ENCODE measurements at places on chromosomes 5 and 9.
A peak's percentile ranks its signal among the peaks of the same experiment; 100 is the strongest.

- DNase-seq: no peak
Observed at GRCh38 chr5:53820119-53820801, 259.8 kb downstream of the NDUFS4 start.

DNA sequence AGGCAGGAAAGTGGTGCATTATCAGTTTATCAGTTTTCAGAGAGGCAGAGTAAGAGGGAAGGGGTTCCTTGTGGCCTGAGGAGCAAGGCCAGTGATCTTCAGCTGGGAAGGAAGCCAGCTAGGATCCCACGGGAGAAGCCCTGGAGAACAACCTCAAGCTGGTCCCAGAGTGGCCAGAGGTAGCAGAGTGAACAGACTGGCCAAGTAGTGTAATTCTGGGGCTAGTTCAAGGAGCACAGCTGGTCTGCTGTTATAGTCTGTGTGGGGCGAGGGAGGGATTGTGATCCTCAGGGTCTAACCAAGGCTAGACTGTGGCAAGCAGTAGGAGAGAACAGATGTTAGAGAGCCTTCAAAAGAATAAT, 164.6 kb downstream of the CARTPT start:
- no peak for DNase-seq

GRCh38 chr5:65101632-65102100, 332.9 kb downstream of the CWC27 start:
- no peak for DNase-seq

- DNase-seq: no peak
Observed at GRCh38 chr9:122883125-122883524, 22.0 kb downstream of the RC3H2 start.

- DNase-seq: no peak
Observed at GRCh38 chr5:148788636-148789035, 37.8 kb upstream of the ADRB2 start.

- no peak for DNase-seq
Observed at GRCh38 chr5:133062276-133062675, 10.5 kb downstream of the HSPA4 start.

- DNase-seq: no peak
Observed at GRCh38 chr9:33130961-33131789, 36.0 kb downstream of the B4GALT1 start.

- DNase-seq: peak; percentile 62
Observed at GRCh38 chr9:126612813-126613641, 701 bp upstream of the LMX1B start.

GRCh38 chr5:33308586-33308985, 132.2 kb upstream of the TARS1 start:
- DNase-seq: no peak

DNA sequence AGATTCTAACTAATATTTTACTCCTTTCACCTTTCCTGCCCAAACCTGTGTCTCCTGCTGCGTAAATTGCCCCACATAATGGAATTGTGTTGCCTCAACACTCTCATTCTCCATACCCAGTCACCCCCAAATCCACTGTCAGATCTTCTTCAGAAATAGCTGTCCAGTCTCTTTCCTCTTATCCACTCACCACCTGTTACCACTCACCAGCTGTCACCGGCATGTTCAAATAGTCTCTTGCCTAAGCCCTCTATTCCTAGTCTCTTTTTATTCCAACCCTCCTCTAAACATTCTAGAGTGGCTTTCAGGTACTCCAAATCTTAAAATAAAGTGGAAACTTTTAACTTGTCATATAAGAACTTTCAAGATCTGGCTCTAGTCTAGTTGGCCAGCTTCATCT, 262.0 kb upstream of the FBXL7 start:
- no peak for DNase-seq

- DNase-seq: no peak
Observed at GRCh38 chr9:35510754-35511428, 21.0 kb downstream of the RUSC2 start.

DNA sequence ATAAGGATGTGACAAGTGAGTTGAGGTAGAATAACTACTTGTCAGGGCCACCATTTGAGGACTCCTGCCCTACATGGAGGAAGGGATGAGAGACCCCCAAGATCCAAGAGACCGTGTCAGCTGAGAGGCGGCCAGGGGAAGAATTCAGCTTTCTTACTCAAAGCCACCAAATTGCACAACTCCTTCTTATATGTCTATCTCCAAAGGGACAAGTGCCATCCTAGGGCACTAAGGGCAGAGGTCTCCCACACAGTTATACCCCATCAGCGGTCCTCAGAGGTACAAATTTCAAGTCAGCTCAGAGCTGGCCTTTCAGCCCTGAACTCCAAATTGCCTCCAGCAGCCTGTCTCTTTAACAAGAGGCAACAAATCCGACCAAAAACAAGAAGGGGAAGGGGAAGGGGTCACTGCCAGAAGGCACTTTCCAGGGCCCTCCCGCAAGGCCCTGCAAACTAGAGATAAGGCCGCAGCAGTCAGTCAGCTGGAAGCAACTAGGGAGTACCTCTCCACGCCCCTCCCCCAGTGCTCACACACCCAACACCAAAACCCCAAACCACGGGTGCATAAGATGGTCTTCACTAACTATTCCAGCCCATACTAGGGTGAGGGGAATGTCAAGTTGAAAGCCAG, 6.1 kb upstream of the STOML2 start:
- DNase-seq: no peak

GRCh38 chr5:109406719-109407118, 3.1 kb downstream of the PJA2 start:
- DNase-seq: no peak

GRCh38 chr9:18890372-18890771, 142.6 kb downstream of the SAXO1 start:
- no peak for DNase-seq

DNA sequence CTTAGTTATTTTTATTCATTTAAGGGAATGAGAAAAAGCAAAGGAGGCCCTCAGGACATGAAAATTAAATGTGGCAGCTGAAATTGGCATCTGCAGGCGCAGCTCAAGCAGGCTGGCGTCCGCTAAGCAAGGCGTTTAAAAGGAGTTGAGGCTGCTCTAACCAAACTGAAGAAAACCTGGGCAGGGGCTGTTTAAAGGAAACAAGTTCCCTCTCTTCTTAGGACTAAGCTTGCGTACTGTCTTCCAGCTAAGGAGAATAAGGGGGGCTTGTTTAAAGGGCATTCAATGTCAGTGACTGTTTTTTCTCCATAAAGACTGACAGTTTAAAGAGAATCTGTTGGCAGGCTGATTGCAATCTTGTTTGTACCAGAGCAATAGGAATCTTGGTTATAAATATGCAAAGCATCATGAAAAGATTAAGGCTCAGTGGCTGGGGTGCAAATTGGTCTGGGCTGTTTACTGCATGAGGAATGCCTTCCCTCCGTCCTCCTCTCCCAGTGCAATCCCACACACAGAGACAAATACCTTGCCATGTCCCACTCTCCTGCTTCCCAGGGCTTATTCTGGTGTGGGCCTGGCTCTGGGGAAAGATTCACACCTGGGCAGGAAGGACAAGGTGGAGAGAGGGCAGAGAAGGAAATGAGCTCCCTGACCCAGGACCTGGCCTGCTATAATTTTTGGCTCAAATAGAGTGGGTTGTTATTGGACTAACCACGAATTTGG, 85.9 kb upstream of the LIFR start:
- no peak for DNase-seq

- peak; percentile 78 for DNase-seq
Observed at GRCh38 chr5:128965011-128965637, at the start of gene SLC27A6. Gene SLC27A6, plus strand, starts transcription at chr5:128965488. Its CDS starts 650 bp downstream, at chr5:128966138.

DNA sequence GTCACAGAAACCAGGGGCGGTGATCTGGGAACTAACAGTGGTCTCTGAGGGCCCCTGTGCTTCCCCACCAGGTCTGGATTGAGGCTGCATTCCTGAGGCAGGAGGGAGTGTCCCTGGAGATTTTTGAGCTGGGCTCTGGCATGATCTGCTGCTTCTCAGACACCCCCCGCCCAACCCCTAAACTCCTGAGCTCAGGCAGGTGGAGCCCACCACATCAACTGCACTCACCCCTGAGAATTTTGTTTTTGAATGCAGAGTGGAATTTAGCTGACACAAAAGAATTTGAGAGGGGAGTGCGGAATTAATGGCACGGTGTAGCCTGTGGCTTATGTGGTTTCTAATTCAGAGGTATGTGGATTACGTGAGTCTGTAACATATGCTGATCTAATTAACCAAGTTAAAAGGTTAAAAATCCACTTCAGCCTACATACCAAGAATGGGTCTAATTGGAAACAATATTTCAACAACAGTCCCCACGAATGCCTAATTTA, 23.9 kb upstream of the CTSL start:
- DNase-seq: peak; percentile 57

DNA sequence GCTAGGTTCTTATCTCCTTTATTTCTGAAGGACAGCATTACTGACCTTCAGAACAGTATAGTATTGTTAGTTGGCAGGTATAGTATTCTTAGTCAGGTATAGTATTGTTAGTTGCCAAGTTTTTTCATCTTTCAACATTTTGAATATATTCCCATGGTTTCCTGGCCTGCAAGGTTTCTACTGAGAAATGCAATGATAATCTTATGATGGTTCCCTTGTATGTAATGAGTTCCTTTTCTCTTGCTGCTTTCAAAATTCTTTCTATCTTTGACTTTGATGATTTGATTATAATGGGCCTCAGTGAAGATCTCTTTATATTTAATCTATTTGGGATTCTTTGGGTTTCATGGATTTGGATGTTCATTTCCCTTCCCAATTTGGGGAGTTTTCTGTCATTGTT, 12.4 kb upstream of the HSDL2 start:
- no peak for DNase-seq

DNA sequence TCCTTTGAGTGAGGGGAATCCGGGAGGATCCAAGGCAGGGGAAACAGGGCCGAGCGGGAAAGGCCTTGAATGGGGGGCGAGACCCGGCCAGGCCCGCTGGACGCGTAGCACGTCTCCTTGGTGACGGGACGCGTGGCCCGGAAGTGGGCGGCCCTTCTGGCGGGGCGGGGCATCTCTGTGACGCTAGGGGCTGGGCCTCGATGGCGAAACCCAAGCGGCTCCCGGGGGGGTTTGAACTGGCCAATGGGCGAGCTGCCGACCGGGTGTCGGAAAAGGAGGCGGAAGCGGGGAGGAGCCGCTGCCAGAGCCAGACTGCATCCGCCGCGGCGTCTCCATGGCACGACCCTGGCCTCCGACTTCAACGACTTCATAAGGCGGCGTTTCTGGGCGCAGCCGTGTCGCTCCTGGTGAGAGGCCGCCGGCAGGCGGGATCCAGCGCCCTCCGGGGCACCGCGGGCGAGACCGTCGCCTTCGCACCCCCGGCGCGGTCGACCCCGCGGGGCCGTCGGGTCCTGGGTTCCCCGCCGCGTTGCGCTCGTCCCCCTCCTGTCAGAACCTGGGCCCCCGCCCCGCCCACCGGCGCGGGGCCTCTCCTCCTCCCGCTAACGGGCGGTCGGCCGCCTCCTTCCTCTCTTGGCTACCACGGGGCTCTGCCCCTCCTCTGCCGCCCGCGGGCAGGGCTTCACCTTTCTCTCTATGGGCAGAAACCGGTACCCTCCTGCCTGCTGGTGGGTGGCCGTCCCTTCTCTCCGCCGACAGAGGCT, at the start of gene ODF2:
TSS of gene ODF2 (plus strand) at position 158 of the 764 bp plus-strand sequence. CDS start at position 244, 86 bp downstream.
- DNase-seq: peak; percentile 99

- DNase-seq: no peak
Observed at GRCh38 chr9:33942471-33943083, 106.1 kb downstream of the UBAP2 start.

DNA sequence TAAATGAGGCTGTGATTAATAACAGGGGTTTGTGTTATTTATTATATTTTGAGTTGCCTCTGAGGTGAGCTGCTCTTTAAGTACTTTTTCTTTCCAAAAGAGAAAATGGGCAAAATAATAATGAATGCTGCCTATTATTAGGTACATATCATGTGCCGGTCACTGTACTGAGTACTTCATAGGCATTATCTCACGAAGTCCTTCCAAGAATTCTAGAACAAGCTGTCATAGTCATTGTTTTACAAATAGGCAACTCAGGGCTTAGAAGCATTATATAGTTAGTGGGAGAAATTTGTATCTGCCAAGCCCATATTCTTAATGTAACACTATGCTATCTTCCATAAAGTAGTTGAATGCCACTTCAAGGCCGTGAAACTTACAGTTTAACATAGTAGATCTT, 628.7 kb downstream of the CCDC171 start:
- DNase-seq: no peak

GRCh38 chr9:81113453-81114124, 575.8 kb downstream of the TLE1 start:
- peak; percentile 5 for DNase-seq

DNA sequence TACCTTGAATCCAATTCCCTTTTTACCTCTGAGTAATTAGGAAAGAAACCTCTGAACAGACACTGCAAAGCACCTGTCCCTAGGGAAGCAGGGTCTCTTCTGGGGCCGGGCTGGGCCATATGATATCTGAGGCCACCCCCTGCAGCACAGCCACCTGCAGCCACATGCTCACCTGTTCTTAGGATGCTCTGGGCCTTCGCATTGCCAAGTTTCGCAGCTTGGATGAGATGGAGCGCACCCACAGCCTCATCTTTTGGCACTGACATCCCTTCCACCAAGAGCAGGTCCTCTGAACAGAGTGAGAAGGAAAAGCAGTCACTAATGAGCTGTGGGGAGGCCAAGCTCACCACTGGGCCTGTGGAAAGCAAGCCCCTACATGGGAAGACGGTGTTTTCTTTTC, 27.3 kb downstream of the CLTA start:
- DNase-seq: no peak

DNA sequence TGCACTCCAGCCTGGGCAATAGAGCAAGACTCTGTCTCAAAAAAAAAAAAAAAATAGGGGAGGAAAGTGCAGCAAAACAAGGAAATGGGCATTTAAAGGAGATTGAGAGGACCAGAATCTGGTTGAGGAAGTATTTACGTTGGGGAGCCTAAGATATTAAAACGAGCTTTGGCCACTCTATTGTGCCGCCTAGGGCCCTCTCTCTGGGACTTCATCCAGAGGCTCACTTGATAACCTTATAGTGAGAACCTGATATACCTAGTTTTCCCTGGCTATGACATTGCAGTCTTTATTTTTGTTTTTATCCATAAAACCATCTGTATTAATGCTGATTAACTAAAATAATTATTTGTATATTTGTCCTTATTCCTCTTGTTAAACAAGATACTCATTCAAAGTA, 213.6 kb downstream of the SAXO1 start:
- no peak for DNase-seq

GRCh38 chr5:123112196-123112595, 23.2 kb downstream of the PRDM6 start:
- no peak for DNase-seq

- no peak for DNase-seq
Observed at GRCh38 chr5:123091298-123092222, 2.5 kb downstream of the PRDM6 start.

DNA sequence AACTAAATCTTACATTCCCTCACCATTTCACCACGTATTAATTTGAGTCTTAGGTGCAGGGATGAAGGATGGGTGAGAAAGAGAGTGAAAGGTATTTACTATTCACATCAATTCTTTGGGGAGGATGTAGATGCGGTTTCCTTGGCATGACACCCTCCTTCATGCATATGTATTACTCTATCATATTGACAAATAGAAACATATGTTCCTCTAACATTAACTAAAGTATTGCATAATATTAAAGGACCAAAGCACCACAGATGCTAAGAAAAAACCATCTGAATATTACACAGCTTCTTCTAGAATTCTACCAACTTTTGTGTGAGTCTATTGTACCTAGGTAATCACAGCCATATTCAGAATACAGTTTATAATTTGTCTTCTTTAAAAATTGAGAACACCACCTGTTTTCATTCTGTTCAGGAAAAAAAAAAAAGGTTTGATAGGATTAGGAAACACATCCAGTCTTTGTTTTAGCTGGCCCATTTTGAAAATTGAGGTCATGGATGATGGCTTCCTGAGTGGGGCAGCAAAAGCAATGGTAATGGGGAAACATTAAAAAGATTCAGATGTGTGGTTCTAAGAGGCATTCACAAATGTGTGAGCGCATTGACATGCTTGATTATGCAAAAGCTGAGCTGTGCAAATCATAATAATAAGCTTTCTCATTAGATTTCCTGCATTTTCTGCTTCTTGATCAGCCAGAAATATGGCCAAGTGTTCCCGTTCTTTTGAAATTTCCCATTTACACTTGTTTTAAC, 1011.5 kb upstream of the NUDT12 start:
- no peak for DNase-seq

Measured in GM23338 (cell line).